Activated CD8-positive, alpha-beta T cell treated with anti-CD3 and anti-CD28 coated beads, Interleukin-2, amount 10 ng/mL, durations not matched to agents 7 days and 5 days (primary cell): ENCODE measurements at places on chromosomes 12 and 14. TPM values are rescaled to one million over a fixed set of nuclear protein-coding genes. Genes with fewer than 3 reads are reported as not detected.

GRCh38 chr14:102924632-102925588 is 2.4 kb downstream of the AMN start:
- DNase-seq = no peak

DNA sequence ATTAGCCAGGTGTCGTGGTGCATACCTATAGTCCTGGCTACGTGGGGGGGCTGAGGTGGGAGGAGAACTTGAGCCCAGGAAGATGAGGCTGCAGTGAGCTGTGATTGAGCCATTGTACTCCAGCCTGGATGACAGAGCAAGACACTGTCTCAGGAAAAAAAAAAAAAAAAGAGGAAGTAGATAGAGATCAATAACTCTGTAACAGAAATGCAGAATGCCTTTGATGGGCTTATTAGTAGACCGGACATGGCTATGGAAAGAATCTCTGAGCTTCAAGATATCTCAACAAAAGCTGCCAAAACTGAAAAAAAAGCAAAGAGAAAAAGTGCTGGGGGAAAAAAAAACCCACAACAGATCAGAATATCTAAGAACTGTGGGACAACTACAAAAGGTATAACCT is 37.5 kb downstream of the GPR68 start:
- no peak for DNase-seq

DNA sequence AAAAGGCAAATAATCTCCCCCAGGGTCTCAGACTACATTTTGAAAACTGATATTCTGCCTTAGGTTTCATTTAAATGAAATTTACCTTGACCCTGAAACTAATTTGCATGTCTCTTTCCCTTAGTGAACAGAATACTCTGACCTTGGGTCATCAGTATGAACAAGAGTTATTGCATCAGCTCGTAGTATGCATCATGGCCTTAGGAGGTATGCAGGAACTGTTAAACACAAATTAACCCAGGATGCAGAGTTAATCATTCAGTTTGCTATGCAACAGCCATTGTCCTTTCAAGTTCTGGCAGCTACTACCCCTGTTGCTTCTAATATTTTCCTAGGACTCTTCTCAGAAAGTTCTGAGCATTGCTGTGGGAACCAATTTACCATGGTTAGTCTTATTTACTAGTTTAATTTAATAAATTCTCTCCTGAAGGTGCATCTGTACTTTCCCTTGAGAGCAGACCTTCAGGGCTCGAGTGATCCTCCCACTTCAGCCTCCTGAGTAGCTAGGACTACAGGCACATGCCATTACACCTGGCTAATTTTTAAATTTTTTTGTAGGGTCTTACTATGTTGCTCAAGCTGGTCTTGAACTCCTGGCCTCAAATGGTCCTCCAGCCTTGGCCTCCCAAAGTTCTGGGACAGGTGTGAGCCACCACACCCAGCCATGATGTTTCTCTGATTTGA is 126.7 kb downstream of the TTC6 start:
- DNase-seq = no peak

IAPP gene
- total RNA-seq = not detected

LRRIQ1 gene
- not detected for total RNA-seq

DNA sequence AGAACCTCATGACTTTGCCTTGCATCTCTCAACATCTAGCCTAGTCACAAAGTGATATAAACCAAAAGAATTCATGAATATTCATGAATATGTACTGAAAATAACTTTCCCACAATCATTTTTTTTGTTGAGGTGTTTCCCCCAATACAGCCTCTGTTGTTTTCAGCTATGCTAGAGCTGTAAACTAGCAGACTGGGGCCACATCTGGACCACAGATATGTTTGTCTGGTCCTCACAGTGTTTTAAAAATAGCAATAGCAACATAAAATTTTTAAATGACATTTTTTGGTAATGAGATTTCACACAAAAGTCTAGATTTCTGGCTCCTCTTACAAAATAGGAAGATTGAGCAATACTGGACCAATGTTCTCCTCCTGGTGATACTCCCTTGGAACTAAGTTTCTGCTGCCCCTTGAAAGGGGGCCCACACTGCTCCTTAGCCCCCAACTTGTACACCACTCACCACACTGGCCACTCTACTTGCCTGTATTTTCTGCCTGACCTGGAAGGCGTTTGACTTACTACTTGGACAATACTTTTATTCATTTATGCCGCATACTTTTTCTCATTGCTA is 81.2 kb downstream of the BMP4 start:
- DNase-seq = no peak

DNA sequence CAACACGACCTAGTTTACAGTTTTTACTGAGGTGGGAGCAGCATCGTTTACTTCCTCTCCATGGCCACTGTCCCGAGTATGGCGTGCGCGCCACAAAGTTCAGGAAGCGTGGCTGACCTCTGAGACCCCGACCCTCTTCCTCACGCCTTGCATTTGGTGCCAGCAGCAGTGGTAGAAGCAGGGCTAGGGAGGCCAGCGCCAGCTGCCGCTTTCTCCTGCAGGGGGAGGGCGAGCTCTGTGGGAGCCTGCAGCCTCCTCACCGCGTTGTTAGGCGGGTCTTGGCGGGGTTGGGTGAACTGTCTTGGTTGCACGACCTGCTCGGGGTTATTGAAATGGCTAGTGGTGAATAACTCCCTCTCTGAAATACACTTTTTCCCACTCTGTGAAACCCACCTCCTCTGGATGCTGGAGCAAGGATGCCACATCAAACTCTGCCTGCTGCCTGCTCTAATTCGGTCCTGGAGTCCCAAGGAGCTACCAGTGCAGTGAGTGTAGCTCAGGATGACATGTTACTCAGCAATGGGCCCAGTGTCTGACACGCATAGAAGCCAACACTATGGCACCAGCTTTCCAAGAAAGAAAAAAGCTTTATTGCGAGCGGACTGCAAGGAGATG is 22.3 kb upstream of the TDRD9 start:
- DNase-seq = peak; percentile 42

STAC3 gene
- 9.9 TPM for total RNA-seq

- no peak for DNase-seq
These were observed 42.8 kb upstream of the CRADD start for GRCh38 chr12:93634416-93634815.

DNA sequence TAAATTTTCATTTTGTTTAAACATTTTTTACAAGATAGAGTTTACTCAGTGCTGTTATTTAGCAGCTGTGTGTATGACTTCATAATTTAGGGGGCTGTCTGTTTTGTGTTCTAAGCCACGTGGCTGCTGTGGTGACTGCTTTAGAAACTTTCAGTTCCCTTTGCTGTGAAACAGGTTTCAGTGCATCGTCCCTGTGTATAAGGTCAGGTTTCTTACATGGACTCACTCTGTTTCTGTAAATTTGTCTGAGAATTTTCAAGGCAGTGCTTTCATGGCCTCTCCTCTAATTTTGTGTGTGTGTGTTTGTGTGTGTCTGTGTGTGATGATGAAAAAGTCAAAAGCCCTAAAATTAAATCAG is 32.4 kb downstream of the BICD1 start:
- peak; percentile 71 for DNase-seq

ZFHX2 gene
- 1.5 TPM for total RNA-seq
